Islet precursor cell (in vitro differentiated cells): ENCODE measurements at places on chromosomes 1 and 21.

DNA sequence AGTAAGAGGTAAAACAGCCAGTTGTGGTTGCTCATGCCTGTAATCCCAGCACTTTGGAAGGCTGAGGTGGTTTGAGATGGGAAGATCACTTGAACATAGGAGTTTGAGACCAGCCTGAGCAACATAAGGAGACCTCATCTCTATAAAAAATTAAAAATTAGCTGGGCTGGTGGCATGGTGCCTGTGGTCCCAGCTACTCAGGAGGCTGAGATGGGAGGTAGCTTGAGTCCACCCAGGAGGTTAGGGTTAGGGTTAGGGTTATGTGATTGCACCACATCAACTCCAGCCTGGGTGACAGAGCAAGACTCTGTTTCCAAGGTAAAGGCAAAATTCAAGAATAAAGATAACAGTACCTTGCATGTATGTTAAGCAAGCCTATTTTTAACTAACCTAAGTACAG, 3.5 kb downstream of the SAMSN1 start:
- DNase-seq, result no peak

DNA sequence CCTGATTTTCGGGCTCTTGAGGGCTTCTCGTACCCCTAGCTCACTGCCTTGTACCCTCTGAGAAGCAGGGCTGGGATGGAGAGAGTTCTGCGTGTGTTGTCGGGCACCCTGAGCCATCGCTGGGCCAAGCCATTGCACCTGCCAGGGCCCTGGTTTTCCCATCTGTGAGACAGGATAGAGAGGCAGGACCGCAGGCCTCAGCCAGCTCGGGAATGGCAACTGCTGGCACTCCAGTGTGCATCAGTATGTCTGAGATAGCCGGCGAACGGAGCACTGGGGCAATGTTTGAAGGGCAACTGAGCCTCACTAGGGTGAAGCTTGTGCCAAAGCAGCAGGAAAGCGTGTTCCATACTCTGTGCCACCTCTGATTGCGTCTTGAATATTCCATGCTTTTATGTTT, 66.9 kb downstream of the TENT5C start:
- DNase-seq, result peak; percentile 46

GRCh38 chr1:227946624-227947385, 927 bp downstream of the WNT9A start:
- peak; percentile 91 for DNase-seq

GRCh38 chr1:88661951-88662699, 21.9 kb upstream of the PKN2 start:
- no peak for DNase-seq

- DNase-seq, result no peak
Measured at GRCh38 chr1:24544239-24544638, 11.6 kb upstream of the NCMAP start.

GRCh38 chr21:45940091-45940490, 41.5 kb upstream of the COL6A1 start:
- no peak for DNase-seq

- no peak for DNase-seq
Measured at GRCh38 chr1:186456729-186457255, 4.1 kb downstream of the PDC start.

DNA sequence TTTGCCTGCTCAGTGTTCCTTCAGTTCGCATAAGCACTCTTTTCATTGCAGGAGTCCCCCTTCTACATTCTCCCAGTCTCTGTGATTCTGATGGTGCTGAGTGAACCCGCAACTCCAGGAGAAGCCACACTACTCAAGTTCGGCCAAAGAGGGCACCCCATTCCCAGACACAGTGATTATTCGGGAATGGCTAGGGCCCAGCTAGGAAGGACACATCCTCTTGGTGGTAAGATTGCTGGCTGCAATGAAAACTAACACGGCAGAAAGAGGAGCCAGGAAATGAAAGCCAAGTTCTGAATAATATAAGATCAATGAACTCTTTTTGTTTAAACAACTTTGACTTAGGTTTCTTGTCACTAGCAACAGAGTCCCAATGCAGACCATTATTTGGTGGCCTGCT, 14.9 kb downstream of the CREG1 start:
- no peak for DNase-seq

- no peak for DNase-seq
Measured at GRCh38 chr1:33420870-33421775, 9.8 kb downstream of the PHC2 start.

DNA sequence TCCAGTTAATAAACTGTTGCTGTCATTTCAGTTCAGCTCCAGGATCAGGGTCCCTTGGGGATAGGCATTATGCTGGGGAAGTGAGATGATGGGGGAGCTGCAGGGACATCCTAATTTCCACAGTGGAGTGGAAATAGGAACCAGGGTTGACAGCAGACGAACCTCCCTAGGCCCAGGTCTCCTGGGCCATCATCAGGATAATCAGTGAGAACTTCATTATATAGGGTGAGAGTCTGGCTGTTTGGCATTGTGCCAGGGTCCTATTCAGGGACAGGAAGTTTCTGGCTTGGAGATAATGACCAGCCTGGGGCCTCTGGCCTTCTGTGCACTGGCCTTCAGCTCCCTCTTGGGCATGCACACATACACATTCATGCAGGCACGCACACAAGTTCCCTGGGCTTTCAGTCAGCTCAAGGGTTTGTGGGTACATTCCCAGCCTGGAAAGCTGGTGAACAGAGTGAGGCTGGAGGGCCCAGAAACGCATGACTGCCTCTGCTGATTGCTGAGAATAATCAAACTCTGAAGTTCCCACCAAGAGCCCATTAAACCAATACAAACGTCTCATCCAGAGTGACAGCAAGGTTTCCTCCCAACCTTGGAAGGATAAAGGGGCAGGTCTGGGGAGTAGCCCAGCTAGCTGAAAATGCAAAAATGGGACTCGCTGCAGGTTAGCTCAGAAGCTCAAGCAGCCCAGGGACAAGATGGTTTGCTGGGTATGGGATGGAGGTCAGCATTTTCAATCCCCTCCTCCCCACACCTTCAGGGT, 13.9 kb upstream of the LRIG2 start:
- DNase-seq, result peak; percentile 59

- DNase-seq, result peak; percentile 25
Measured at GRCh38 chr1:7420098-7420445, 351.0 kb upstream of the VAMP3 start.

DNA sequence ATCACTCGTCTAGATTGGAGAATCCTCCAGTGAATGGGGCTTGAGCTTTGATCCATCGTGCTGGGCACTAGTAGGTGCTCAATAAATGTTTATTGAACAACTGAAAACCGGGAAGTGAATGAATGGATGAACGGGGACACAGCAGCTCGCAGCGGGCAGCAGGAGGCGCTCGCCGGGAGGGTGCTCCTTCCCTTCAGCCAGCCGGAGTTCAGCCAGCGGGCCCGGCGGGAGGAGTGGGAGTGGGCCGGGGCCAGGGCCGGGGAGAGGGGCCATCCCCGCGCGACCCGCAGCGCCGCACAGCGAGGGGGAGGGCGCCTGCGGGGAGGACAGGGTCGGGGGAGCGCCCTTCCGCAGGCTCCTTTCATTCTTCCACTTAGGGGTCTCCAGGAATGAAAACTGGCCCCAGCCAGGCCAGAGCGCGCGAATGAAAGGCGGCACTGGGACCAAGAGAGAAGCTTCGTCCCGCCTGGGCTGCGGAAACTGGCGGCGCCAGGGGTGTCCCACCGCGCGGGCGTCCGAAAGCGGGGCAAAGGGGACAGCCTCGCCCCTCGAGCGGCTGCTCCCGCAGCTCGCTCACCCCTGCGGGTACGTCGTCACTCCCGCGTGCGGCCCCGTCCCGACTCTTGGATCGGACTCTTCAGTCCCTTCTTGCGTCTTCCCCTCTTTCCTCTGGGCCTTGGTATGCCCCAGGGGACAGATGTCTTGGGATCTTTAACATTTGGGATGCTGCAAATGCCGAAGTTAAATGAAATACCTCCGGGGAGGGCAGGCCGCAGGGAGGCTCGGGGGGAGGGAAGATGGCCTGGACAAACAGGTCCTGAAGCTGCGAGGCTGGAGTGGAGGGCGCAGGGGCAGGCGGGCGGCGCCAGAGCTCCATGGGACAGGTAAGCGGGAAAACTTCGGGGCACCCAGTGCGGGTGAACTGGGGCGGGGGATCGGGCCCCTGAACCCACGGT, 3.6 kb upstream of the INAVA start:
- DNase-seq, result peak; percentile 95

DNA sequence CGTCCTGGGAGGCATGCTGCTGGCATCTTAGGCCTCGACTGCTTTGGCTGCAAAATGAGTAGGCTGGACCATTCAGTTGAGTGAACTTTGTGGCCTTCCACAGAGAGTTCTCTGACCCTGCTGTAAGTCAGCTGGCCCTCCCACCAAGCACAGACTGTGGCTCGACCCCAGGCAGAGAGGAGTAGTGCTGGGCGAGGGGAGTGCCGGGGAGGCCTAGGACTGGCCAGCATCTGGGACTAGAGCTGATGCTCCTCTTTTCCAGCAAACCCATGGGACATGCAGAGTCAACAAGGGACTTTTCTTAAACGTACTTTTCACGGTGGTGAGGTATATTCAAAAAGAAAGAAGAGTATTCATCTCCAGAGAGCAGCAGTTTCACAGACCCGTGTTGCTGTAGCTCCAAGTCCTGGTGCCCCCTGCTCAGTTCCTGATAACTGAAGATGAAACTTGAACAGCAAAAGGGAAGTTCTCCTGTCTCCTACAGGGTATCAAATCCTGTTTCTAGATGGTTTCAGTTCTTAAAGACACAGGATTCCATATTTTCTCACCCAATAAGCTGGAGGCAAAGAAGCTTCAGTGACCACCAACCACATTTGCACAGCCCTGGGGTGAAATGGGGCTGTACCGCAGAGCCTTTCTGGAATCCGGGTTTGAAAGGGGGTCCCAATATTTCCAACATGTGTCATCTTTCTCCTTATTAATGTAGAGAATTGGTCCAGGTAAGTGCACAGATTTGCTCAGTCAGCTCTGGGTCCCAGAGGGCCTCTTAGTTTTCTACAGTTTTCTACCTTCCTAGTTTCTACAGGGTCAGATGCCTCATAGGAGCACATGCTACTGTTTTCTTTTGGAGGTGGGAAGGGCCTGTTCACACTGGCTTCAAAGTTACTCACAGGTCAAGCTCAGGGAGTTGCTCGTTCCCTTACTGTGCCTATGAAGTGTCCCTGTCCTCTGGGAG, 20.9 kb downstream of the BATF3 start:
- DNase-seq, result no peak

- no peak for DNase-seq
Measured at GRCh38 chr1:74933500-74933899, 200.5 kb downstream of the TYW3 start.

GRCh38 chr1:200473698-200474371, 64.0 kb upstream of the ZNF281 start:
- DNase-seq, result no peak

DNA sequence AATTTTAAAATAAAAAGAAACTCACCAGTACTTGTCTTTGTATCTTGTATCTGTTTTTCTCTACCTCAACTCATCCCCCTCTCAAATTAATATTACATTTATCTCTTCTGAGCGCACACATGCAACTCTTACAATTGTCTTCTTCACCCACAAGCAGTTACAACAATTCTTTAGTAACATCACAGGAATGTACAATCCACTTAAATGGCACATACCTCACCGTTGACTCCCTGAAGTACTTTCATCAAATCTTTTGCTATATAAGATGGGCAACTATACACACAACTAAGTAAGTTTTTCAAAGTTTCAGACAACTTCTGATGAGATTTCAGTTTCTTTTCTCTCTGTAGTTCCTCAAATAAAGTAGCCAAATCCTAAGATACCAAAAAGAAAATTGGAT, 28.3 kb downstream of the HEATR1 start:
- no peak for DNase-seq

- no peak for DNase-seq
Measured at GRCh38 chr1:201741763-201742342, 87.1 kb upstream of the IPO9 start.
